ENCODE measurements at places on chromosomes 5 and 9.

GRCh38 chr9:138042640-138043039 lies 165.1 kb downstream of the CACNA1B start:
- DNase-seq = no peak

- DNase-seq = no peak
Observed at GRCh38 chr9:17436854-17437253, 142.0 kb upstream of the SH3GL2 start.

- no peak for DNase-seq
Observed at GRCh38 chr5:121688126-121688525, 163.6 kb upstream of the FTMT start.

- peak; percentile 76 for DNase-seq
Observed at GRCh38 chr9:6565312-6565711, 80.2 kb downstream of the GLDC start.

GRCh38 chr5:98742396-98743073 lies 30.9 kb upstream of the RGMB start:
- DNase-seq = no peak

DNA sequence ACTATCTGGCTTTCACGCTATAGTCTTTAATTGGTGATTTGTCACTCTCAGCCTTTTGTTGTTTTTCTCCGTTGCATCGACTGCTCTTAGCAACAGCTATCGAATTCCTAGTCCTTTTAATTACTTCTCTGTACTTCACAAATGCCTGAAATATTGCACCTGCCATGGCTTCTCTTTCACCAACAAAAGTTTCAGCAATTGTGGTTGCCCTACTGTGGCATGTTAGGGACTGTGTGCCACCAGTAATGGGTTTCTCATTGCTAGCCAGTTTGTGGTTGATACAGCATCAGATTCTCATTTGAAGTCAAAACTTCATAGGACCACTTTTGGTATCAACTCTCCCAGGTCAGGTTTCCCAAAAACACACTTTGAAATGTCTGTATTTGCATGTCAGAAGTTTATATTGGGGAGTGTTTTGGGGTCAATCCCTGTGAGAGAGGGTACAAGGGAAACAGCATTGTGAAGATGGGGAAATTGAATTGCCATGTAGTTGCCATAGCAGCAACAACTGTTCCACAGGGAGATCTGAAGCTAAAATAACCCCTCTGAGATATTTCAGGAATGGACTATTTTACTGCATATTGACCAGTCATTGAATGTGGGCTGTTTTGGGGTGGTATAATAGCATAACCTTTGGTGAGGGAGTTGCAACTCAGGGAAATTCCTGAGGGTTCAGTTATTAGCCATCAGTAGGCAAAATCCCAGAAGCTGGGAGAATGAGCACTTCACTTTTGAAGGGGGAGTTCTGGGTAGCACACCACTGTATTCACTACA lies 99.2 kb downstream of the WDR70 start:
- DNase-seq = no peak

GRCh38 chr9:32384002-32384363 lies 460 bp upstream of the ACO1 start:
- DNase-seq = no peak

- DNase-seq = no peak
Observed at GRCh38 chr9:136757328-136757727, 715 bp downstream of the LCN8 start.

DNA sequence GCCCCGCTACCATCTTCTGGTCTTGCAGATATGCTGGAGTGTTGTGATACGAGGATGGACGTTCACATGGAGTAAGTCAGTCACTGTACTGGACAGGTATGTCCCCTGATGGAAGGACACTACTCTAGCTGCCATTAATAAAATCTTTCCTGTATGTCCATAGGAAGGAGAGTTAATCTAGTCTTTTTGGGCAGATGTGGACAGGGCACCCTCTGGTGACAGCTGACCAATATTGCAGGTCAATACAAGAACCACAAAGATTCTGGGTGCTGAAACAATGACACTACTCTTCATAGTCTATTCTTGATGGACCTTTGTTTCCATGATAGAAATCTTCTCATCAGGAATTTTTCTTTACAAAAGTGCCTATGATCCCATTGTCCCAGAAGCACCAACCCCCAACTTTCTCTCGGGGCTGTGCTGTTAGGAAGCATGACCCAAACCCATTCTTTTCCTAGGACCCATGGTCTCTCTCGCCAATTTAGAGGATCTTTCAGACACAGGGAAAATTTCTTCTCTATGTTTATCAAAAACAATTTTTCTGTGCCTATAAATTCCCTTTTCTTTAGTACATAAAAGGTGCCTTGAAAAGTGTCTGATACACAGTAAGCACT lies 376.9 kb downstream of the DTWD2 start:
- peak; percentile 46 for DNase-seq

- no peak for DNase-seq
Observed at GRCh38 chr5:11737010-11737409, 167.2 kb downstream of the CTNND2 start.

DNA sequence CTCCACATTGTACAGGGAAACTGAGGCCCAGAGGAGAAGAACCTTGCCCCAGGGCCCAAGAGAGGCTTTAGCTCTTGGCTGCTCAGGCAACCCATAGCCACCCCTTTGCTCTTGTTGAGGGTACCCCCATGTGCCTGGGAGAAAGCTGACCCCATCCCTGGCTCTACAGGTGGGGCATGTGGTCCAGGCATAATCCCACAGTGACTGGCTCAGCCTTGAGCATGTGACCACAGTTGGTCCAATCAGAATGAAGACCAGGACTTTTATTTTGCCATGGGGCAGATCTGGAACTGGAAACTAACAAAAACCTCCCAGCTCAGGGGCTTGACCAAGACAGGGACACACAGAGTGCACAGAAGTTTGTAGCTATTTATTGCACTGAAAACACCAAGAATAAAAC lies 29.3 kb downstream of the SLC6A7 start:
- peak; percentile 12 for DNase-seq

DNA sequence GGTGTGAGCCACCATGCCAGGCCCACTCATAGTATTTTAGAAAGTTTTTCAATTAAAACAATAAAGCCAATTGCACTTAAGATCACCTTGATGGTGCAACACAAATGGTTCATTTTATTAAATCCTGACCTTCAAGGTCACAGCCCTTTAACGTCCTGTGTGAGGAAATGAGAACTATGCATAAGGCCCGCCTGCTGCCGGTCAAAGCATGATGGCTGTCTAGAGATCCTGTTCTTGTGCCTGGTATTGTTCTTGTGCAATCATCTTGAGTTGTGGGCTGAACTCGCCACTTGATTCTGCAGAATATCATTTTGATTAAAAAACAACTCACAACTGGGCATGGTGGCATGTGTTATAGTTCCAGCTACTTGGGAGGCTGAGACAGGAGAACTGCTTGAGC lies 43.6 kb upstream of the FBXW11 start:
- DNase-seq = no peak

- DNase-seq = no peak
Observed at GRCh38 chr9:125296843-125297372, 35.3 kb downstream of the GAPVD1 start.

- DNase-seq = peak; percentile 89
Observed at GRCh38 chr9:107733523-107733894, 243.9 kb upstream of the KLF4 start.

- no peak for DNase-seq
Observed at GRCh38 chr9:75930730-75931321, 40.4 kb downstream of the PCSK5 start.

DNA sequence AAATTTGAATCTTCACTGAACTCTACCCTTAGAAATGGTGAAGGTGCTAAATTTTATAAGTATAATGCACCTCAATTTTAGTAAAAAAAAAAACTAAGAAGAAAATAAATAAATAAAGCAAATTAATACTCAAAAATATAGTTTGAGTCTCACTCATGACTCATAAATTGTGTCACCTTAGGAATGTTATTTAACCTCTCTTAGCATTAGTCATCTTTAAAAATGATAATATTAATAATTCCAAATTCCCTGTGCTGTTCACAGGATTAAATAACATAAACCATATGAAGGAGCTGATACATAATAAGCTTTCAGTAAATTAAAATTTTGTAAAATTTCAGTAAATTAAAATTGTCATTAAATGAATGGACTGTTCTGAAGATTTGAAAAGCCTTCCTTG lies 339.8 kb upstream of the RGMB start:
- DNase-seq = peak; percentile 61

DNA sequence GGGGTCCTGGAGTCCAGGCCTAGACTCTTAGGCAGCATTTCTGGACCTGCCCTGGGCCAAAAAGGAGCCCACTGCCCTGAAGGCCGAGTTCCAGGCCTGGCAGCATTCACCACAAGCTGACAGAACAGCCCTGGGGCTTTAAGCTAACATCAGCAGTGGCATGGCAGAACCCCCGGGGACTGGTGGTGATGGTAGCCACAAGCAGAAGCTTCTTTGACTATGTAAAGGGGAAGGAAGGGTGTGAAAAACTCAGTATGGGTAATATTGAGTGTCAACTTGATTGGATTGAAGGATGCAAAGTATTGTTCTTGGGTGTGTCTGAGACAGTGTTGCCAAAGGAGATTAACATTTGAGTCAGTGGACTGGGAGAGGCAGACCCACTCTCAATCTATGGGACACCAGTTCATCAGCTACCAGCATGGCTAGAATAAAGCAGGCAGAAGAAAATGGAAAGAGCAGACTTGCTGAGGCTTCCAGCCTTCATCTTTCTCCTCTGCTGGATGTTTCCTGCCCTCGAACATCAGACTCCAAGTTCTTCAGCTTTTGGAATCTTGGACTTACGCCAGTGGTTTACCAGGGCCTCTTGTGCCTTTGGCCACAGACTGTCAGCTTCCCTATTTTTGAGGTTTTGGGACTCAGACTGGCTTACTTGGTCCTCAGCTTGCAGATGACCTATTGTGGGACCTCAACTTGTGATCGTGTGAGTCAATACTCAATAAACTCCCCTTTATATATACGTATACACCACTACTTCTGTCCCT lies 661.0 kb upstream of the C9orf72 start:
- peak; percentile 7 for DNase-seq

- DNase-seq = no peak
Observed at GRCh38 chr5:137995749-137996128, 37.1 kb downstream of the FAM13B start.

DNA sequence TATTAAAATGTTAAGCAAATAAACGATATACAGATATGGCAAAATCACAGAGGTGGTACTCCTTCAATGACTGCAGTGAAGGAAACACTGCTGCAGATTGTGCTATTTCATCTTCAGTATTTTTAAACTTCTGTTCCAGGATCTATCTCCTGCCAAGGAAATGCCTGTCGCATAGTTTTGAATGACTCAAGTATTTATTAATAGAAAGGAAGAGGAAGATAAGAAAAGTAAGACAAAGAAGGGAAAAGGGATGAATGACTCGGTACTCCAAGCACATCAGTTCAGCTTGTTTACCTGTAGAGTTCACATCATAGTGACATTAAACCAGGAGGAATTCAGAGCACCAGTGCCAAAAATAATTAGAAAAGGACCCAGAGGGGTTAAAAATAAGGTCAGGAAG lies 5.1 kb upstream of the GPX8 start:
- DNase-seq = peak; percentile 49

GRCh38 chr5:177419046-177419445 lies 7.4 kb upstream of the GRK6 start:
- peak; percentile 54 for DNase-seq

DNA sequence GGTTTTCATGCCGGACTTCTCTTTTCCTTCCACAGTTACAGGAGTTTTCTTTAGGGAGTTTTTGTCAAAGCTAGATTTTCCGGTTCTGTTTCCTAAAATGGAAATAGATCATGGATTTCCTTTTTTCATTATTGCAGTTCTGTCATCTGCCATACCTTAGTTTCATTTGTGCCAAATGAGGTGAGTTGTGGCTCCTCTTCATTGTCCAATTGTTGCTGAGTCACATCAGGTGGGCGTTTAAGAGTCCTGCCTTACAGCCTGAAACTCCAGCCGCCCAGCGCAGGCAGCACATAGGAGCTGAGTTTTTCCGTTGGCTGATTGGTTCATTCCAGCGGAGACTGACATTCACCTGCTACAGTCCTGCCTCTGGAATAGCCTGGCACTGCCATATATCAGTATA lies 14.1 kb downstream of the SLC25A25 start:
- DNase-seq = peak; percentile 55

GRCh38 chr9:16773617-16774016 lies 96.9 kb downstream of the BNC2 start:
- no peak for DNase-seq

DNA sequence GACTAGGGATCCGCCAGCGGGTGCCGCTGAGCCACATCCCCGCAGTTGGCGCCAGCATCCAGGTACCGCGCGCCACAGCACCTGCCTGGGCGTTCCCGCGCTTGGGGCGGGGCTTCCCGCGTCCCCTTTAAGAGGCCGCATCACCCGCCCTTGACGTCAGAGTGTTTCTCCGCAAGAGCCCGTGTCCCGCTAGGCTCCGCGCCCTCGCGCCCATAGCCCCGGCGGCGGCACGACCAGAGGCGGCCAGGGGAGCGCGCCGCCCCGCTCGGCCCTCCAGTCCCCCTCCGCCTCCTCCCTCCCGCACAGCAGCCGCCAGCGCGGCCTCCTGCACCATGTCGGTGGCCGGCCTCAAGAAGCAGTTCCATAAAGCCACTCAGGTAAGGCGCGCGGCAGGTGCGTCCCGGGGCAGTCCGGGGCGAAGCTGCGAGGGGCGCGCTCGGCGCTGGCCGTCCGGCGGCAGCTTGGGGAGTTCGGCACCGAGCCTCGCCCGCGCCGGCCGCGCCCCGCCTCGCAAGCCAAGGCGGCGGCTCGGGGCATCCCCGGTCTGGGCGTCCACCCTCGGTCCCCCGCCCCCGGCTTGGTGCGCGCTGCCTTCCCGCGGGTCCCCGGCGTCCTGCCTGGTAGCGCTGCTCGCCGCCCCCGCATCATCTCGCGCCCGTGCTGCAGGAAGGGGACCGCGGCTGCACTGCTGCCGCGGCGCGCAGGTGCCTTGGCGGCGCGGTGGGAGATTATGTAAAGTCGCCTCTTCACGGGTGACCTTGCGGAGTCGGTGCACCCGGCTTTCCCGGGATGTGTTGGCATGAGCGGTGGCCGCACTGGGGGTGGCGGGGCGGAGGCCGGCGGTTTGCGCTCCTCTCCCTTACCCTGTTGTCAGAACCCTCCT lies at the start of gene SH3GL2:
Gene SH3GL2 (plus strand): TSS at position 156 of the 883 bp plus-strand sequence.
- DNase-seq = peak; percentile 15

GRCh38 chr5:143135832-143136551 lies 267.5 kb downstream of the NR3C1 start:
- no peak for DNase-seq

DNA sequence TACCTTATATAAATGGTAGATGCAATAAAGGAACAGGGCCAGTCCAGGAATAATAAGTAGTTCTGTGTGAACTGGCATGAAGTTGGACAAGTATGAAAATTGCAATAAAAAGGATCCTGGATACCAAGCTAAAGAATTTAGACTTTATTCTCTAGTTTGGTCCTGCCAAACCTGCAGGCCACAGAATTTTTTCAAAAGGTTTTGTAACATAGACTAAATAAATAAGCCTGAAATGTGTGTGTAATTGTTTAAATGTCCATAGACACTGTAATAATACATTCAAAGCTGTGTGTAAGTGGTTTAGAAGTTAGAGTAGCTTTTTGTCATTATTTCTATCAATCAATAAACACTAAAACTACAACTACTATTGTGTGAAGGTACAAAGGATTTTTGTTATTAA lies 75.8 kb upstream of the PLPP1 start:
- no peak for DNase-seq

- peak; percentile 31 for DNase-seq
Observed at GRCh38 chr5:98588215-98588614, 185.2 kb upstream of the RGMB start.

All from fibroblast of mammary gland (primary cell).